Endodermal cell (in vitro differentiated cells): ENCODE measurements at places on chromosomes 4 and X.

DNA sequence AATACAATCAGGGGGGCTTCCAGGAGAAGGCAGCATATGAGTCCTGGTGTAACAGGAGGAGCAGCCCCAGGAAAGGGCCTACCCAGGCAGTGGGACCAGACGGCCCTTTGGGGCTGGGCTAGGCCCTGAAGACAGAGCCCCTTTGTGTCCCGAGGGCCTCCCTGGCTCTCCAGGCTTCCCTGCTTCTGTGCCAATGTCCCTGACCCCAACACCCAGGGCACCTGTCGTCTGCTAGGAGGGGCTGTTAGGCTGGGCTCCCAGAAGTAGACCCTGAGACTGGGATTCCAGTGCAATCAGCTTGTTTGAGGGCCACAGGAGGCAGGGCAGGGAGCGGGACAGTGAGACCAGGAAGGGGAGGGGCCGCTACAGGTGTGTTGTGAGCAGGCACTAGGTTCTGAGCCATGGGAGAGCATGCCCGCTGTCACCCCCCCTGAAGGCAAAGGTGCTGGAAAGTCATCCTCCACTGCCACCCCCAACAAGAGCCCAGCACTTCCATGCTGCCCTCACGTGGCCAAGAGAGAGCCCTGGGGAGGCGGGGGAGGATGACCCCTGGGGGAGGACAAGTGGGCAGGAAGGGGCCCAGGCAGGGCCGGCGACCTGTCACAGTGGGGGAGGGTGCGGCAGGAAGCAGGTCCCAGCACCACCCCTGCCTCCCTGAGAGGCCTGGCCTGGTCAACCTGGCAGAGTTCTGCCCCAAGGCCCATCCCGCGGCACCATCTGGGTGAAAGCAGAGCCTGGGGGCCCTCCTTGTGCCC, 64.8 kb downstream of the ADRA2C start:
- DNase-seq: peak; percentile 67

- DNase-seq: no peak
Measured at GRCh38 chrX:78011846-78012245, 42.4 kb upstream of the PGAM4 start.

- no peak for DNase-seq
Measured at GRCh38 chr4:8688908-8689445, 96.4 kb downstream of the CPZ start.

DNA sequence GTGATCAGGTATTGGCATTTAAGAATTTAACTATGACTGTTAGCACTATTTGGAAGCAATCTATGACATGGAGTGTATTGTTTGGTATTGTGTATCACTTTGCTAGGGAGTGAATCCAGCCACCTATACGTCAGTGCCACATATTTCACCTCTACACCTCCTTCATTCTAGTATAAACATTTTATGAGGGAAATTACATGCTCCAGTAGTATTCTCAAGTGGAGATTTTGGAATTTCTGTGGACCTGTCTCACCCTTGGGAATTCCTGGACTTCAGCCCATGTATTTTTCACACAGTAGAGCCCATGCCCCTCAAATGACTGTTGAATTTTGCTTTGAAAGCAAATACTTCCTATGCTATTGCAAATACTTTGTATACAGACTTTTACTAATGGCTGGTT, 11.3 kb downstream of the BST1 start:
- no peak for DNase-seq

DNA sequence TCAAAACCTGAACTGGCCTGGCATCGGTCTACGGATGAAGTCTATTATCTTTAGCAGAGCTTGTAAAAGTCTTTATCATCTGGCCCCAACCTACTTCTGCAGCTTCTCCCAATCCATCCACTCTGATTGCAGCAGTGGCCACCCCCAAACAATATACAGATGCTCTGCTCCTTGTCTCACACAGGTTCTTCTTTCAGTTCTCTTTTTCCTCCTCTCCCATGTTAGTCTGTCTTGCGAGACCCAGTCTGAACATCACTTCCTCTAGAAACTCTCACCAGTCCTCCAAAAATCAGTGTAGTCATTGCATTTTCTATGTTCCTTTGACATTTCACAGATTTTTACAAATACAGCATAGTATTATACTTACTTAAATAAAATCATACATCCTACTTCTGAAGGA, 163.0 kb downstream of the FRMPD4 start:
- no peak for DNase-seq

DNA sequence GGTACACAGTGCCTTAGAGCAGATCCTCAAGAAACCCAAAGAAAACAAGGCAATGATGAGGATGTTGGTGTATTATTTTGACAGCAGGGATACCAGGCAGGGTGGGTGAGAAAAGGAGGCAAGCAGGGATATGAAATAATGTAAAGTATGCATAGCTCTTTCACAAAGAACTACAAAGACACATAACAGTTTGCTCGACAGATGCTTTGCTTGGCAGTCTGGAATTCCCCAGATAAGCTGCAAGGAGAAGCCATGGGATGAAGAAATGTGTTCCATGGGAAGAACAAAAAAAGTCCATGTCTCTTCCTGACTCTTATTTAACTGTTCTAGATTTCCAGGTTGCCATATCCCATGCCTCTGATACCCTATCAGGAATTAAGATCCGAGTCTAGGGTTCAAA, 75.4 kb downstream of the FAM13A start:
- no peak for DNase-seq

DNA sequence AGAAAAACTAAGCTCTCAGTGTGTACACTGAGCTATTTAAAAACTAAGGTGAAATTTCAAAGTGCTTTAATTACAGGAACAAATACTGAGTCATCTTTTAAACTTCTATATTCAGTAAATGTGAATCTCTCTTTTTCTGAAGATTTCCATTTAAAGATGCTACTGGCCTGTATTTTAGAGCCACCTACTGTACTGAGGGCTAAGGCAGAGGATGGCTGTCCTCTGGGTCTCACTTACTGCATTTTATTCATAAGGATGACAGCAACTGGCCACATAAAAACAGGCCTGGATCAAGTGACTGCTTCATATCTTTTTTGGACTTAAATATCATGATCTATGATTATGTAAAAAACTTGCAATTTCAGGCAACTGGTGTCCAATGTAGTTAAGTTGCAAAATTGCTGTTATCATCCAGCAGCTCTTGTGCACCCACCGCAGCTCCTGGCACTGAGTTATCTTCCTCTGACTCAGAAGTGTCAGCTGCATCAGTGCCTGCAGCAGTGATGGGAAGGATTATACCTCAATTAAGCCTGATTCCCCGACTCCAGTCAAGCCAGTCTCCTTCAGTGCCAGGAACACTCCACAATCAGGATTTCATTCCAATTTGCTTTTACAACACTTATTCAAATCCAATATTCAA, 1073.7 kb downstream of the PDHA2 start:
- DNase-seq: no peak

DNA sequence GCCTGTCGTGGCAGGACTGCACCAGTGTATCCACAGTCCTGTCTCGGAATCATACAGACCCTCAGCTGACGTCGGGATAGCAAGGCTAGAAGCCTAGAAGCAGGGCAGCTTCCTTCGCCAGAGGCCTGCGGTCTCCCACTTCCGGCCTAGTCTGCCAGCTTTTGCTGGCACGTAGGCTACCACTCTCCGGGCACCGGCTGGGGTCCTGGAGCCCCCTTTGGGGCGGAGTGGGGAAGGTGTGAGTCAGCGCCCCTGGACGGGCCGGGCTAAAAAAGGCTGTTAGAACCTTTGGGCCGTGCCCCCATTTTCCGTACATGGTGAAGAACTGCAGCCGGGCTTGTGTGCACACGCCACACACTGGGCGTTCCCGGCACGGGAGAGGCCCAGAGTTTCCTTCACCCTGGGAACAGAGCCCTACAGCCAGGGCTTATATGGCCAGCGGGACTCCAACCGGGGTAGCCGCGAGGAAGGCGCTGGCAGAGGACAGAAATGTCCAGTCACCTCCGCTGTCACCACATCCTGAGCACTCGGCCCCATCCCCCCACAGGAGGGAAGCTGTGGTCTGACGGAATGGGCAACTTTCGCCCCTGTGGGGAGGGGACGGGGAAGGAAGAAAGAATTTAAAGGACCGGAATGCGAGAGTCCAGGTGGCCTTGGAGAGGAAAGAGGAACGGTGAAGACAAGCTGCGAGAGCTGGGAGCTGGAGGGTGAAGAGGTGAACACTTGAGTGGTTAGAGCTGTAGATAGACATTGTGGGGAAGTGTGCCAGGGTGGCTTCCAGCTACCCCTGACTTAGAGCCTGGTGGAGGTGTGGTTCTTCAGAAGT, 4.6 kb downstream of the MAGIX start:
- DNase-seq: peak; percentile 53

DNA sequence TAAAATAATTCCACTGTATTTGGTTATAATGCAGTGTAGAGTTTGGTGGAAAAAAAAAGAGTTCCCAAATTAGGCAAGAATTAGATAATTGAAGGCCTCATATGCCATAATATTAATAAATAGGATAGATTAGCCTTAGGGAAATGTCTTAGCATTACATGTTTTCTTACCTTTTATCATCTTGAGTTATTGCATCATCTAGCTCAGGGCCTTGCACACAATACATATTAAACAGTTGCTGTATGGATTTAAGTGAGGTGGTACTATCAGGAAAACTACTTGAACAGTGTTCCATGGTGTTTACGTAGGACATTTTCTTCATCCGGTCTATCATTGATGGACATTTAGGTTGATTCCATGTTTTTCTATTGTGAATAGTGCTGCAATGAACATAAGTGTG, 419.4 kb downstream of the EPHA5 start:
- no peak for DNase-seq

DNA sequence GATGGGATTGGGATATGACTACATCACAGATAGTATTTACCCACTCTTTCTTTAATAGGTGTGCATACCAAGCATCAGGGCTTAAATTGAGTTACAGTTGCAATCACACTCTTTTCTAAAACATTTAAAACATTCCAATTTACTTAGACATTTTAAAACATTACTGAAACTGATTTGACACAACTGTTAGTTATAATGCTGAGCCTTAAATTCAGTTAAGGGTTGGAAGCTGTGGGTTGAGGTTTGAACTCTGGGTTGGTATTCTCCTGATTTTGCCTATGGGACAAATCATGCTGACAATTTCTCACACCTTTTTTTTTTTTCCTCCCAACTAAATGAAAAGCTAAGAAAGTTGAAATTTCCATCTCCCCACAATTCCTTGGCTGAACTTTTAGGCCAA, 16.3 kb downstream of the SLIT2 start:
- no peak for DNase-seq

- peak; percentile 43 for DNase-seq
Measured at GRCh38 chr4:132284910-132285426, 864.1 kb upstream of the PCDH10 start.

DNA sequence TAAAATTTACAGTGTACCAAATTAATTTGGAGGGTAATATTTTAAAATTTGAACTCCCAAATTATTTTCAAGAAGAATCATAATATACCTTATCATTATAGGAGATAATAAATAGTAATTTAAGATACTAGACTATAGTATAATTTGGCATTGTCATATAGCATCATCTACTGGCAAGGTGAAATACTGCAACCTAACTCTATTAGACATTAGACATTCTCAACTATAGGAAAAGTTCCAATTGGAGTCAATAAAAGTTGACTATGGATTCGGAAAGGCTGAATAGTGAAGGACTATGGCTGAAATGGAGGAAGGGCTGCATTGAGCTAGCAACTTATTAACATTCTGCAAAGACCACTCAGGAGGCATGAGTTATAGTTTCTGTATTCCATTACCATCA, 113.0 kb downstream of the PRDM5 start:
- DNase-seq: no peak

DNA sequence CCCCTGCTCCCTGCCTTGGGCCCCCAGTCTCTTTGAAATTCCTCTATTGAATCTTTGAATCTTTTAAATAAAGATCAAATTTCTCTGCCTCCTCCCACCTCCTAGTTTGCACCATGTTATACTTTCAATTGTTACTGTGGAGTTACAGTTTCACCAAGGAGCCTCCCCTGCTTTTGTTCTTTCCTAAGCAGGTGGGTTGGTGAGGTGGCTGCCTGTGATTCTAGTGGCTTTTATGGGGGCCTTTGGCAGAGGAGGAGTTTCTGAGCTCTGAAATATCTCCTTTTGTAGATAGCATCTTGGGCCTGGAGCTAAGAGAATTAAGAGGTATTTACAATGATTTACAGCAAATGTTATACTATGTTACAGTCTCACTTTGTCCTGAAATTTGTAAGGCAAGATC, 133.8 kb upstream of the STX18 start:
- no peak for DNase-seq

DNA sequence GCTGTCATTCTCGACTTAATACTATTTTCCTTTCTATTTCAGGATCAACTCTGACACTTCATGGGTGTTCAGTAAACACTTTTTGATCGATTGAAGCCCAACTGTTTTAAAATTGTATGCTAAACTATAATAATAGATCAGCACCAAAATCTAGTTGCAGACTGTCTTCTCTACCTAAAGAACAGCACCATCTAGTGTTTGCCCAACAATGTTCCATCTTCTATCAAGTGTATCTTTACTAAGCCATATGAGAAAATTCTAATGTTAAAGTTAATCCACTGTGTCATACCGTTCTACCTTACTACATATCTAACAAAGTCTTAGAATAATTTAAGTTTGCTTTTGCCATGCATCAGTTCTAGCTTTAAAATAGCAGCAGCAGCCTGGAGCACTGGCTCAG, 113.0 kb upstream of the PRDX4 start:
- no peak for DNase-seq

DNA sequence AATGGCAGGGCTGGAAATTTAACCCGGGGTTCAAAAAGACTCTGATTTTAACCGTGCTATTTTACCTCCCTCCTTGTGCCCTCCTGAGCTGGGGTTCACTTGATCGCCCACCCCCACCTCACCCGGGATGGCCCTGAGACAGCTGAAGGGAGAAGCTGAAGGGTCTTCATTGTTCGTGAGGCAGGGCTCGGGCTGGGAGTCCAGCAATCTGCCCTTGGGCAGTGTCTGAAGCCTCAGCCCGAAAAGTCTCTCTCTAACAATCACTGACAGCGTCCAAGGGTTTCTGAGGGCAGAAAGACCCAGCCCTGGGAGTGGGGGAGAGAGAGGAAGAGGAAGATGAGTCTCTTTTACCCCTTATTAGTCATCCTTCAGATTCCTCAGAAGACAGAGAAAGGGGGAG, 39.4 kb upstream of the PHOX2B start:
- no peak for DNase-seq

DNA sequence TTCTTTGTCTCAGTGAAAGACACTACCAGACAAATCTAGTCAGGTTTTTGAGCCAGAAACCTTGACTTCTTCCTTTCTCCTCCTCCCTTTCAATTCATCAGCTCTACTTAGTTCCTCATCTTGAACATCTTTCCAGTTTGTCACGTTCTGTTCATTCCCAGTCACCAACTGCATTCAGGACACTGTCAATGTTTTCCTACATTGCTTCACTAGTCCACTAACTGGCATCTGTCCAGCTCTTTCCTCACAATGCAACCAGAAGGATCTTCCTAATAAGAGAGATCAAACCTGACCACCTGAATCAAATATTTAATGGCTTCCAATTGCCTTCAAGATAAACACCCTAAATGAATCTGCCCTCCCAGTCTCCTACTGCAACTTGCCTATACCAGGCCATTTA, 52.5 kb downstream of the SYNPO2 start:
- no peak for DNase-seq

- no peak for DNase-seq
Measured at GRCh38 chr4:33226133-33226532, 2506.0 kb downstream of the PCDH7 start.
